BJ (cell line): ENCODE measurements at places on chromosomes 3 and 15. TPM values are rescaled to one million over a fixed set of nuclear protein-coding genes. Genes with fewer than 3 reads are reported as not detected.

DNA sequence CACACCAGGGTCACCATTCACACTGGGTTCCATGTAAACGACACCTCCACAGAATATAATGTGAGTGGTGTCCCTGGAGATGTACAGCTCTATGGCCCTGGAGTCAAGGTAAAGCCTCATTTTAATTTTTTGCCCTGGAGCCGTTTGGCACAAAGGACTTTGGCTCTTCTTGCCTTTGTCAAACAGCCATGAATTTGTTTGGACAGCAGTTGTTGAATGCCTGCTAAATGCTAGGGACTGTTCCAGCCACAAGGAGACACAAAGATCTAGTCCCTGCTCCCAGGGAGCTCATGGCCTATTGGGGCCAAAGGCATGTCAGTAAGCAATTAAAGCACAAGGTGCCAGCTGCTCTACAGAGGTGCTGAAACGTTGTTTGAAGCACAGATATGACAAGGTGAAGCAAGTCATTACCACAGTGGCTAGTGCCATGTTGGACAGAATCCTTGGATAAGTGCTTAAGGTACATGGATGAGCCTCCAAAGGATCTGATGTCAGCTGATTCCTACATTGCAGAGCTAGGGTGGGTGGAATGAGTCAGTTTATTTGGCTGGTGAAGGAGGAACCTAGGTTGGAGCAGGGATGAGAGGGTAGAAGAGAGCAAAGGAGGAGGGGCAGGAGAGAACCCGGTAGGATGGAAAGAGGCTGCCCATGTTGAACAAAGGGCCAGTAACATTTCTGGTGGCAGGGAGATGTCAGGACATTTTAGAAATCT lies 171.9 kb upstream of the CTDSPL start:
- no peak for DNase-seq

- DNase-seq = no peak
Observed at GRCh38 chr15:81115054-81115939, 18.8 kb upstream of the CFAP161 start.

The TERC gene
- 0.18 TPM in 1 of 2 replicates, not detected in the other for polyA plus RNA-seq

The SLC28A2 gene
- polyA plus RNA-seq = not detected in 2 replicates

- no peak for DNase-seq
Observed at GRCh38 chr3:114687151-114687550, 393.3 kb downstream of the TIGIT start.

- no peak for DNase-seq
Observed at GRCh38 chr3:107025961-107026360, 351.3 kb upstream of the CCDC54 start.

DNA sequence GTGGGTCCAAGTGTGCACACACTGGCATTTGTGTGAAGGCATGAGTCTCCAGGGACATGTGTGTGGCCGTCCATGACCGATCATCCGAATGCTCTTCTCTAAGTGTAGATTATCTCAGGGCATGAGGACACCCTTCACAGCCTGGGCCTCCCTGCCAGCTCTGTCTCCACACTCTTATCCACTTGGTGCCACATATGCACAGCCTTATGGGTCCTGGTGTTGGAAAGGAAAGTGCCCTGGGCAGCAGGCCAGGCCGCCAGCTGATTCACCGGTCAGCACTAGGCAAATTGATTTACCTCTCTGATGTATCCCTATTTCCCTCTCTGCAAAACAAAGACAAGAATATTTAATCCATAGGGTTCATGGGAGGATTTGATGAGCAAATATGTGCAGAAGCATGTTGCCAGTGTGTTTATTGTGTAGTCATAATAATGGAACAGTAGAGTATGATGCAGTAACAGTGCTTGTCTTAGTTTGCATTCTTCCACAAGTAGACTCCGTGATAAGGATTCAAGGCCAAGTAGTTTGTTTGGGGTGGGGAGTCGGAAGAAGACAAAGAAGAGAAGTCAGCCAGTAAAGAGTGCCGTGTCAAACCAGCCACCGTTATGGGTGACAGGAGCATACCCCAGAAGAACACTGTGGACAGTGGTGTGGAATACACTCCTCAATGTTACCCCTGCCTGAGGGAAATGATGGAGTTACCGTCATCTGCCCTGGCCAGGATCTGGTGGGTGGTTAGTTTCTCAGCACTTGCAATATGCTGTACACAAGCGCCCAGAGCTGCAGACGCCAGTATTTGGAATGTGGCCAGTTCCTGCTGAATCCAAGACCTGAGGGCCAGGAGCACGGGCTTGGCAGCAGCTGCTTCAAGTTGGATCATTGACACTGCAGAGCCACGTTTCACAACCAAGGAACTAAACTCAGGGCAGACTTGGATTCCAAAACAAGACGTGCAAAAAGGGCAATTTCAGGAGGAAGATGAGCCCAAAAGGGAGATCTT lies 85.1 kb downstream of the MTHFS start:
- DNase-seq = no peak

The RARRES1 gene
- polyA plus RNA-seq = 2.0 and 4.5 TPM in 2 replicates

GRCh38 chr3:128167973-128168674 lies 14.8 kb downstream of the EEFSEC start:
- no peak for DNase-seq

The SLC41A3 gene
- 46.5 and 70.8 TPM in 2 replicates for polyA plus RNA-seq

The HRH1 gene
- 6.1 and 8.8 TPM in 2 replicates for polyA plus RNA-seq

DNA sequence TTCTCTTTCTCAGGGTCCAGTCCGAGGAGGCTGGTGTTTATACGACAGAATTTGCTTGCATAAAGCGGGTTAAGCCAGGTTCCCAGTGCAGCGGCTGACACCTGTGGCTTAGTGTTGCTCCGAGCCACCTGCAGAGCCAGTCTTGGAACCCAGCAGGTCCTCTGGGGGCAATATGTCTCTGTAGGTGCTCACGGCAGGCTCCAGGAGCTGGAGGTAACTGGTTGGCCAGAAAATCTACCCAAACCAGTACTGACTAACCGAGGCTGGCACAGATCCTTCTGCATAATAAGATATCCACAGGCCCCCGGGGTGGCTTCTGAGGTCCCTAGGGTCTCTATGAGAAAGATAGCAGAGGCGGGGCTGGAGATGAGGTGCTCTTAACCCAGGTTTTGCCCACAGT lies 3.2 kb downstream of the MGLL start:
- no peak for DNase-seq

The C3orf18 gene
- 16.8 and 30.4 TPM in 2 replicates for polyA plus RNA-seq

- DNase-seq = no peak
Observed at GRCh38 chr15:66786708-66787488, 84.9 kb downstream of the SMAD6 start.

The EFCC1 gene
- polyA plus RNA-seq = not detected in 2 replicates

The ANKRD63 gene
- not detected in 2 replicates for polyA plus RNA-seq

The NGRN gene
- 63.5 and 76.8 TPM in 2 replicates for polyA plus RNA-seq

GRCh38 chr3:104347291-104347690 lies 1019.4 kb upstream of the ALCAM start:
- no peak for DNase-seq
